Stimulated activated CD4-positive, alpha-beta T cell treated with anti-CD3 and anti-CD28 coated beads, TNF-alpha, amount 100 ng/mL, for 4 hours (primary cell): ENCODE measurements at places on chromosomes 11 and 22.

- DNase-seq, result no peak
Observed at GRCh38 chr11:93392867-93393266, 62.3 kb downstream of the DEUP1 start.

DNA sequence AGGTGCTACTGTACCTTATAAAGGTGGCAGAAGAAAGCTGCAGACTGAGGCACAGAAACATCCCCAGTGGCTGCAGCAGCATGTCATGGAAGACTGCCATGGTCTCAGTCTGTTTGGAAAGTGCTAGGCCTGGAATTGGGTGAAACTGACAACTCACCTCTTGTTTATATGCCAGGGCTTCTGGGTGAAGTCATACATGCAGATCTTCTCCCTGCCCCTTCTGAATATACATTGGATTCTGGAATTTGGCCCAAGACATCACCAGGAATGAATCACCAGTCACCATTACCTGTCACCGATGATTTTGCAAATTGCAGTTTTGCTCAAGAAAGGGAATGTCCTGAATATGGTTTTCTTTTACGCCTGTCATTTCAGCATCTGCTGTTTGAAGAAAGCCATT is at the start of gene PLET1:
Gene PLET1, minus strand, starts transcription at position 371 of the 400 bp plus-strand sequence. Its CDS starts 271 bp downstream, at position 100.
- DNase-seq, result no peak

GRCh38 chr11:78832226-78832947 is 257.7 kb upstream of the NARS2 start:
- no peak for DNase-seq

GRCh38 chr22:45891021-45891421 is 85.9 kb downstream of the WNT7B start:
- DNase-seq, result no peak
